ENCODE measurements at places on chromosomes 7 and 10.

DNA sequence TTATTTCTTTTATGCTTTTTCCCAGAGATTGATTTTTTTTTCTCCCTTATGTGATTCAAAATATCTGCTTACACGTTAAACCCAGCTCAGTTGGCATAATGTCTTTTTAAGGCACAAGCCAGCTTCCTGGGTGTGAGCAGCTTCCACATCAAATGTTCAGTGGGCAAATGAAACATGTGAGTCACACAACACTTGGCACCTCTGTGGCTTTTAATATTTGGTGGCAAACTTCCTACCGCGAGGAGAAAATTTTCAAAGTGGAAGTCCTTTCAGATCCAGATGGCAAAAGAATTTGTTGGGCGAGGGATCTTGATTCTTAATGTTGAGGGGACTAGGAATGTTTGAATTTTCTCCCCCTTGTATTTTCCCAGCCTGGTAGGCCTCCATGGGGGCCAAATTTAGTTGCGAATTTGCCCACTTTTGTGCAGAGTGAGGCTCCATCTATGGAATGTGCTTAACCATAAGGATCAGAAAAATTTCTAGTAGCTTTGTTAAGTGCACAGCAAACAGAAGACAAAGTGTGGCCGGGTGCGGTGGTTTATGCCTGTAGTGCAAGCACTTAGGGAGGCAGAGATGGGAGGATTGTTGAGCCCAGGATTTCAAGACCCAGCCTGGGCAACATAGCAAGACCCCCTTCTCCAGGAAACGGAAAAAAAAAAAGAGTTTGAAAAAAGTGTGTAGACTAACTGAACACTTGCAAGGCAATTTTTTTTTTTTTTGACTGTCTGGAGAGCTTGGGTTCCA is 31.0 kb downstream of the CUX1 start:
- DNase-seq: no peak

DNA sequence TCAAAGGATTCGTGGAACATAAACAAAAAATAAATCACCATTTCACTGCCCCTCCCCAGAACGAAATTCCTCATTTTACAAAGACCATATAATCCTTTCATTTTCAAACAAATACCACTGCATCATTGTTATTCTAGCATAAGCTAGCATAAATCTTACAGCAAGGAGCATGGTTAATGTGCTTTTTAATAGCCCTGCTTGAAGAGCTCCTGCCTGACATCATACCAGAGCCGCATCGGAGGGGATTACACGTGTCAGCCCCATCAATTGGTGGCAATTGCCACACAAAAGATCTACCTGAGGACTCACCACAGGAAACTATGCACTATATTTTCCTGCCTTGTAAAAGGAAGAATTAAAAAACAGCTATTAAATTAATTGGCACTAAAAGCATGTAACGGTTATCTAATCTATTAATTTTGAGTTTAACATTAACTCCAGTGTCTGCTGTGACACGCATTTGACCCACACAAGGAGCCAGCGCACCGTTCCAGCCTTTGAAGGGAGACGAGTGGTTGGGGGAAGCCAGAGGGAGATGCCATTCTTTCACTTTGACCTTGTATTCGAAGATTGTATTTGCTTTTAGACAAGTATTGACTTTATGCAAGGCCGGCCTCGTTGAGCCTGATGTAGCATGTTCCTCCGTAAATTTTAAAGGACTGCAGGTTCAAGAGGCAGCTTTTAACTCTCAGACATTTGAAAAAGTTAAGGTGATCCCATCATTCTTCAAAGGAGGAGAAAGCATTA is 261.1 kb upstream of the RNF32 start:
- DNase-seq: no peak

DNA sequence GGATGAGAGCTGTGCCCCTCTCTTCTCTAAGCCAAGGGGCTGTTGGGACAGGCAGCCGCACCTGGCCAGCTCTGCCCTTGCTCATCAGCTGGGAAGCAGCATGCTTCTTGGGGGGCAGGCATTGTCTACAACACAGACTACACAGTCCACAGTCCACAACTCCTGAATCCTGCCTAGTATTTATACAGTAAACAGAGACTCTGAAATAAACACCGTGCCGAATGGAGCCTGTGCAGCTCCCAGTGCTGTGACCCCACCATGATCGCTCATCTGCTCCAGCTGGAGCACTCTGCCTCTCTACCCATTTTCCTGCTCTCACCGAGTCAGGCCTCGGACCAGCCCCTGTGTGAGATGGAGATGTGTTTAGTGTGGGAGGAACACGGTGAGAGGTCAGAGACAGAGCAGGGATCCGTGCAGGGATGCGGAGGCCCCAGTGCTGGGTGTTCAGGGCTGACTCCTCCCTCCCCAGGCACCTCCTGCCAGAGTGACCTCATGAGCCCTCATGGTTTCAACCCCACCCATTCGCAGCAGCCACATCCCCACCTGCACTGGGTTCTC is 608.0 kb downstream of the DNAJB6 start:
- DNase-seq: no peak

DNA sequence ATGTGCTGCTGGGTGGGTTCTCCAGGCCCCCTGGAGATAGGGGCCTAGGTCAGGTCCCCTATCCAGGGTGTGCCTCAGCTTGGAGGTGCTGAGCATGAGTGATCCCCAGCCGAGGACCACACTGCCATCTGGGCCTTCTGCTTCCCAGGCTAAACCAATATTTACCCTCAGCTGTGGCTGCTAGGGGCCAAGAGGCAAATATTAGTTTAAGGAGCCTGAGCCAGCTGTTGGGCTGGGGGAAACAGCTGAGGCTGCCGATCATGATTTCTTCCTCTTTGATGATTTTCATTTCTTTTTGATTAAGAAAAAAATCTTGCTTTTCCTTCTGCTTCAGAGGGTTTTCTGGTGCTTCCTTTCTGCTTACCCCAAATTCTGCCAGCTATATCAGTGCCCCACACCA is 83.4 kb downstream of the NEURL1 start:
- DNase-seq: no peak

DNA sequence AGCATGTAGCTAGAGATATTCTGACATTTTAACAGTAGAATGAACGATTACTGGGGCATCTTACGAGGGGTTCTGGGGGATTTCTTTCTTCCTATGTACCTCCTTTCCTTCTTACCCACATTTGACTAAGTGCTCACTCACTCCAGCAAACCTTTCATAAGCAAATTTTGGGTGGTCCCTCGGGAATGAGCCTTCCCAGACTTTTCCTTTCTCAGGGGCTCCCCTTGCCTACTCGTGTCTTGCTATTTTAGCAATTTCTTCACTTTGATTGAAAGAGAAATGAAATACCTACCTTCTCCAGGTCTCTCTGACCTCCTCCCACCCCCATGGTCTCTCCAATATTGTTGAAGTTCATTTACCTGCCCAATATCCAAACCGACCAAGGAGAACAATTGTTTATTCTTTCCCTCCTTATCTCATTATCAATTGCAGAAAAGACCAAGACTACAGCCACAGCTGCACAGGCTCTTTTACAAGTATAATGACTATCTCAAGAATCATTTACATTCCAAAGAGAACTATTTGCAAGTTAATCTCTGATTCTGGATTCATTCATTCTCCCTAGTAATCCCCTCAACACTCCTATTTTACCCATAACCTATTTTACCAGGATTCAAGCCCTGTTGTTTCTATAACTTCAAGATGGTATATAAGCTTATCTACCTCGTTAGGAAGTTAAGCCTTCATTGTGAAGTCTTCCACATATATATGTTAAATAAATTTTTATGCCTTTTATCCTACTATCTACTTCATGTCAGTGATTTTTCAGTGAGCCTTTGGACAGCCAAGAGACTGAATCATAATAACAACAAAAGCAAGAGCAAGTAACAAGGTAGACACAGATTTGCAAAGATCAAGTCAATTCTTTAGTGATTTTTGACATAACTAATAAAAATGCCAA is 480.6 kb downstream of the IPMK start:
- DNase-seq: no peak

DNA sequence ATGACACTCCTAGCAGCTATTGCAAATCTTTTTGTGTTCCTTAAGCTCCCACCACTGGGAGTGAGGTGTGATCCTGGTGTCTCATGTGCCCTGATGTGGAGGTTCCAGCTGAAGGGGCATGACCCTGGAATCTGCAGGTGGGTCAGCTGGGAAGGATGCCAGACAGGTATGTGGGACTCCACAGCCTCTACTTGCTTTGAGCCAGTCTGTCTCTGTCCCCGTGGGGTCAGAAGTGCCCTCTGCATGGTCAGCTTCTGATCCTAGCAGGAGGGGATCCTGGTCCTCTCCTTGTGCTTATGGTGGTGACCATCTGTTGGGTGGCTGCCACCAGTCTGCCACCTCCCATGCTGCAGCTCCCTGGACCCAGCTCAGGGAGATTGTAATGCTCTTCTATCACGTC is 51.1 kb upstream of the COMTD1 start:
- DNase-seq: no peak

DNA sequence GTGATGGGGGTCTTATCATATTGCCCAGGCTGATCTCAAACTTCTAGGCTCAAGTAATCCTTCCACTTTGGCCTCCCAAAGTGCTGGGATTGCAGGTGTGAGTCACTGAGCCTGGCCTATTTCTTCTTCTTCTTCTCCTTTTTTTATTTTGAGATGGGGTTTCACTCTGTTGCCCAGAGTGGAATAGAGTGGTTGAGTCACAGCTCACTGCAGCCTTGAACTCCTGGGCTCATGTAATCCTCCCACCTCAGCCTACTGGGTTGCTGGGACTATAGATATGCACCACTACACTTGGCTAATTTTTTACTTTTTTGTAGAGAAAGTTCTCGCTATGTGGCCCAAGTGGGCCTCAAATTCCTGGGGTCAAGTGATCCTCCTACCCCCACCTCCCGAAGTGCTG is 124.3 kb downstream of the SKIDA1 start:
- no peak for DNase-seq

DNA sequence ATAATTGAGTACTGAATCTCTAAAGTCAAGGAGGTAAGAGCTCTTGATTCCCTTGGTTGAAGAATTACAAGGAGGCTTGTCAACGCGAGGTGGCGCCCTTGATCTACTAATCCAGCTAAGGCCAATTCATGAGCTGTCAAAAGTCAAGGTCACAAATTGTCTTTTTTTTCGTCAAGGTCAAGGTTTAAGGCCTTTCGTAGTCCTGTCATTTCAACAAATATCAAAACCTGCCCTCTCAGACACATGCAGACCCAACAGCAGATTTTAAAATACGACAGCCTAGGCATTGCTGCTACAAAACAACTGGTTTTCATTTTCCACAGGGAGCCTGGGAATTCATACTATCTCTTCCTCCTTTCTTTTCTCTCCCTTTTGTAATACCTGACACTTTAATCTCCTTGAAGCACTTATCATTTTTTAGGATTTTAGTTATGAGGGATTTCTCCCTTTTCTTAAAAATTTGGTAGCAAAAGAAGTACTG is 3.6 kb downstream of the HOXA13 start:
- DNase-seq: peak; percentile 83

GRCh38 chr7:410395-410910 is 109.2 kb downstream of the PDGFA start:
- DNase-seq: no peak

GRCh38 chr10:103890194-103890658 is 27.8 kb downstream of the STN1 start:
- peak; percentile 46 for DNase-seq

DNA sequence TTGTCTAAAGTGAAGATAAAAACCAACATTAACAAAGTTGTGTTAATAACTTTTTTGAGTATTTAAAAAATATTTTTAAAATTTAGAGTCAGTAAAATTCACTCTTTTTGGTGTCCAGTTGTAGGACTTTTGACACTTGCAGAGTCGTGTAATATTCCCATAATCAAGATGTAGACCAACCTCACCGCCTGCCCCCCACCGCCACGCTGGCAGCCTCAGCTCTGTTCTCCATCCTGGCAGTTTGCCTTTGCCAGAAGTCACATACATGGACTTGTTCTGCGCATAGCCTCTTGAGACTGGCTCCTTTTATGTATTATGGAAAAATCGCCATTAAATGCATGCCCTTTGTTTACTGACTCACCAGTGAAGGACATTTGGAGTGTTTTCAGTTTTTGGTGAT is 27.3 kb upstream of the SYCE1 start:
- DNase-seq: no peak

DNA sequence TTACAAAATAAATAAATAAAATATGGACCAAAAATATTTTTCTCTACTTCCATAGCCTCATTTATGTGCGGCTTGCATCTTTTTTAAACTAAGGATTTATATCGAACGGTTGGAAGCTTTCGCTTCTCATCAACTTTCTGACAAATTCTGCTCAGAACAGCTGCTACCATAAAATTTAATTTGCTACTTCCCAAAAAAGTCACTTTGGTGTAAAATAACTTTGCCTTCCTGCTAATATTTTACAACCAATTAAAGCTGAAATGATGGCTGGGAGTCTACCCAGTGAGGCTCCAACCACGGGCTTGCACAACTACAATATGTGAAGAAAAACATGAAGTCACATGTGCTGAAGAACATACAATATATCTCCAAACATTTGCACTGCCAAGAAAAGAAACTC is 253.1 kb upstream of the NEBL start:
- no peak for DNase-seq

GRCh38 chr10:31035266-31035798 is 3.7 kb upstream of the ZNF438 start:
- DNase-seq: no peak

- no peak for DNase-seq
These were observed 98.2 kb downstream of the PRPF18 start for GRCh38 chr10:13684806-13685482.

- no peak for DNase-seq
These were observed 10.1 kb upstream of the HOXA13 start for GRCh38 chr7:27209933-27210440.

GRCh38 chr7:3682028-3682710 is 381.1 kb downstream of the SDK1 start:
- DNase-seq: no peak

DNA sequence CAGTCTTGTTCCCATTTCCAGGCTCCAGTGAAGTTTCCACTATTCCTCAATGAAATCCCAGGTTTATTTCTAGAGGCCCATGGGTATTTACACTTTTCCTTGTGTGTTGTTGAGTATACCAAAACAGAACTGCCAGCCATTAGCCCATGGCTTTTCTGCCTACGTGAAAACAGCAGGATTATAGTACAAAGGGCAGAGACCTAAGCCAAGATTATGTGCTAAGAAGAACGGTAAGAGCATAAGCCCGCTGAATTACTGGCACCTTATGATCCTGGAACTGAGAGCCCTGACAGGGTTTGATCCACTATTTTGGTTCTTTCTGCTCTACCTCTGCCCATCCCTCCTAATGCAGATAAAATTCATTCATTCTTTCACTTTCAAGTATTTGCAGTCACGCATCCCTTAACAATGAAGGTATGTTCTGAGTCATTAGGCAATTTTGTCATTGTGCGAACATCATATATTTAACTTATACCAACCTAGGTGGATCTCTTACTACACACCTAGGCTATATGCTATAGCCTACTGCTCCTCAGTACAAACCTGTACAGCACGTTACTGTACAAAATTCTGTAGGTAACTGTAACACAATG is 16.0 kb downstream of the SEMA3C start:
- DNase-seq: no peak

- DNase-seq: no peak
These were observed 4.6 kb downstream of the CDK5 start for GRCh38 chr7:151053096-151053495.

GRCh38 chr7:73610105-73610504 is 14.2 kb downstream of the MLXIPL start:
- DNase-seq: no peak
